ENCODE measurements at places on chromosomes 1 and 21.

- DNase-seq, result peak; percentile 84
These were observed 38.3 kb downstream of the ECE1 start for GRCh38 chr1:21251773-21252471.

GRCh38 chr1:197614916-197615692 is 160.2 kb downstream of the DENND1B start:
- peak; percentile 41 for DNase-seq

DNA sequence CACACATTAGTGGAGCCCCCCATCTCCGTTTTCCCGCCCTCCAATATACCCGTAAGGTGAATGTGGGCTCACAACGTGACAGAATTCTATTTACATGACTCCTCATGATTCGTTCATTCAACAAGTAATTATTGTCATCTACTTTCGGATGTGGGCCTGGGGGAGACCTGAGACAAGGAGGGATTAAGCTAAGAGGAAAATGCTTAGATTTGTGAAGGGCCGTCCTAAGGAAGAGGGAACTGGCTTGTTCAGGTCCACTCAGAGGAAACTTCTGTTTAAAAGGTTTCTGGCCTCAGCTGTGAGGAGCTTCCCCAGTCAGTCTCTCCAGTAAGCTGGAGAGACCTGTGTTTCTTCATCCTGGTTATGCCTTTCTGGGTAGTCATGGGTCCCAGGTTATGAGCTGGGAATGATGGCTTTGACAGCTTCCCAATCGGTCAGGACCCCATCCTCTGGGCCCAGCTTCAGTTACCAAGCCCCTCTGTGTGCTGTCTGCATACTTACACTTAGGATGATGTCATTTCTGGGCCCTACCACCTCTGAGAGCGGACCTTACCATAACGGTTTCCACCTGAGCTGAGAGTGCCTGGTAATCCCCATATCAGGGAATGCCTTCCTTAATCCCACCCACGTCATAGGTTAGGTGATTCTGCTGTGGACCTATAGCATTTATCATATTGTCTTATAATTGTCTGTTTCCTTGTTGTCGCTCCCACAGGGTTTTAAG is 687 bp upstream of the ERI3 start:
- no peak for DNase-seq

- DNase-seq, result no peak
These were observed 95.7 kb upstream of the GCLM start for GRCh38 chr1:94004924-94005323.

Measured in fibroblast of skin of right biceps (primary cell).